ENCODE measurements at places on chromosomes 3 and 15. TPM values are rescaled to one million over a fixed set of nuclear protein-coding genes. Genes with fewer than 3 reads are reported as not detected.

Gene PCOLCE2
- total RNA-seq, result 7.7 TPM

Gene PLA2G4D
- 0.28 TPM for total RNA-seq

GRCh38 chr3:45929042-45929679 lies 14.1 kb upstream of the CXCR6 start:
- no peaks in the 10 kb centered on the region for H3K4me1 ChIP-seq
- H3K36me3 ChIP-seq, result peaks cover 30% of the 10 kb centered on the region
- H3K27ac ChIP-seq, result no peak overlapping the region
- no peak overlapping the region for H3K4me3 ChIP-seq
- no peaks in the 10 kb centered on the region for H3K27me3 ChIP-seq

DNA sequence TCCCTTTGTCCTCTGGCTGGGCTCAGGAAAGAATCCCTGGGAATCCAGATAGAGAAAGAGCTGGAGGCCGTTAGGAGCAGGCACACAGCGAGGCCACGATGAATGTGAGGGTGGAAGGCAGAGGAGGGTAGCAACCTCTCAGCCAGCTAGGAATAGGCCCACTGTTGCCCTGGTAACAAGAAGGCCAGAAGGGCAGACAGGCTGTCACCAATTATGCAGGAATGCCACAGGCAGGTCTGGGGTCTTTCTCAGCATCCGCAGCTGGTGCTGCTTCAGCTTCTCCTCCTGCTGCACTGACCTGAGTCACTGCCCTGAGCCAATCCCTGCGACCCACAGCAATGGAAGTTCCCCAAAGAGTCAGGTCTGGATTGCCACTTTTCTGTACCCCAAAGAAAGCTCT lies 62.8 kb upstream of the C3orf80 start:
- no peak overlapping the region for H3K27ac ChIP-seq
- no peak overlapping the region for H3K4me3 ChIP-seq
- DNase-seq, result no peak
- no peaks in the 10 kb centered on the region for H3K36me3 ChIP-seq
- no peaks in the 10 kb centered on the region for H3K27me3 ChIP-seq

- H3K27me3 ChIP-seq, result no peaks in the 10 kb centered on the region
- DNase-seq, result no peak
- no peaks in the 10 kb centered on the region for H3K36me3 ChIP-seq
- no peak overlapping the region for H3K27ac ChIP-seq
- peaks cover 90% of the 10 kb centered on the region for H3K4me1 ChIP-seq
Measured at GRCh38 chr3:150422907-150423306, 14.8 kb downstream of the TSC22D2 start.

- no peaks in the 10 kb centered on the region for H3K36me3 ChIP-seq
- no peaks in the 10 kb centered on the region for H3K27me3 ChIP-seq
- no peak for DNase-seq
- H3K27ac ChIP-seq, result peak within 1 kb of the TSS; percentile 79
- peak within 1 kb of the TSS; percentile 28 for H3K4me3 ChIP-seq
- peaks cover 23% of the 10 kb centered on the region for H3K4me1 ChIP-seq
Measured at GRCh38 chr3:134650431-134651346, at the start of gene KY. Gene KY (minus strand): TSS chr3:134651022. CDS start chr3:134650960, 62 bp downstream.

GRCh38 chr3:38111696-38112377 lies 25.1 kb downstream of the ACAA1 start:
- no peak overlapping the region for H3K4me3 ChIP-seq
- H3K27ac ChIP-seq, result no peak overlapping the region
- H3K27me3 ChIP-seq, result no peaks in the 10 kb centered on the region
- no peaks in the 10 kb centered on the region for H3K36me3 ChIP-seq
- DNase-seq, result peak; percentile 55
